Activated T-cell treated with anti-CD3 and anti-CD28 coated beads for 1 hour (primary cell): ENCODE measurements at places on chromosomes 11 and 22.

GRCh38 chr22:45428391-45429385 is 15.2 kb downstream of the RIBC2 start:
- DNase-seq: no peak

DNA sequence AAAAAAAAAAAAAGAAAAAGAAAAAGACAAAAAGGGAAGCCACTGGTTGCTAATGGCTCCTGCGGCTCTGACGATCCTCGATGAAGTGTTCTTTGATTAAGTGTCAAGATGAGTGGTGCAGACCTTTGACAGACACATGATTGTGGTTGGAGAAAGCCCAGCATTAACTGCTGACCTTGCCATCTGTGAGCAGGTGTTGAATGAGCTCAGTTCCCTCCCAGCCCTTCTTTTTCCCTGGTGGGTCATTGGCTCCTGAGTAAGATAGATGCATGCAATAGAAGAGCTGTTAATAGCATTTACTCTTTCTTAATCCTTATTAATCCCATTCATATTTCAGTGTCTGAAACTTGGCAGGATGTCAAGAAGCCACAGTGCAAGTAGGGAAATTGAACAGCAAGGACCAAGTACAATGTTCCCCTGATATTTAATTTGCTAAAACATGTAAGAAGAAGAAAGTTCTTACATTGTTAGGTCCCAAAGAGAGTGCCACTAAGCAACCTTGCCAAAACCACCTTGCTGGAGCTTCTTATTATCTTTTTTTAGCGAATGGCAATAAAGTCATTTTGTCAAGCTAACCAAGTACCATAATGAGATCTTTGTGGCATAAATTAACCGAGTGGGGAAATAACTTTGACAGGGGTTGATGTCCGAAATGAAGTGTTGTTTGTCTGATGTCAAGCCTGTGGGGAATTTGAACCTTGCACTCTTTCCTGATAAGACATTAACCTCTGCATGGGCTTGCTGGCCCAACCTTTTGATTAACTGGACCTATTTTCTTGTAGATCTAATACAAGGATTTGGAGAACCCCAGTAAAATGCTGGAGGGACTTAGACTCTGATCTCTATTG is 113.7 kb downstream of the PTPRJ start:
- no peak for DNase-seq

DNA sequence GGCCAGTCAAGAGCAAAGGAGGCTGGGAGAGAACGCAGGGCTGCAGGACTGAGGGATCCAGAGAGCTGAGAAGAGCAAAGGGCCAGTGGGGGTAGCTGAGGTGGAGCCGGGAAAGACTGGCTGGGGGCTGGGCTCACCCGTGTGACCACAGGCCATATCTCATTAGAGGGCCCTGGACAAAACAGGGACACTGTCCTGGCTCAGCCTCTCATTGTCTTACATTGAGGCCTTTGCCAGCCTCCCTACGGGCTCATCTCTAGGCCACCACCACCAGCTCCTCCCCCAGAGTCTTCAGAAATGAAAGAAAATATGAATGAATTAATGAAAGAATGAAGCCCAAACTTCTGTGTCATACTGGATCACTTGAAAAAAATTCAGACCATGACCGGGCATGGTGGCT is 9.2 kb downstream of the RAB36 start:
- DNase-seq: no peak

DNA sequence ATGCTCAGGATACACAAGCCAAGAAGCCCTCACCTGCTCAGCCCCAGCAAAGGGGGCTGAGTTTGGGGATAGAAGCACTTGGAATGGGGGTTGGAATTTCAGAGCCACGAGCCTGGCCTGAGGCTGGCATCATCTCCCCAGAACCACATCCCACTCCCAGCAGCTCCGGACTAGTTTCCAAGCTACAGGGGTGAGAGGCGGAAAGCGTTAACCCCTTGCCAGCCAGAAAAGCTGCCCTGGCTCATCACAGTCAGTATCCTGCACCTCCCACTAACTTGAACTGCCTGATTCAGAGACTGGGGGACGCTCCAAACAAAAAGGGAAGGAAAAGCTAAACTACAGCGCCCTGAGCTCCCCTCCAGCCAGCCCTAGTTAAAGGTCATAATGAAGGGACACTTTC is 19.0 kb upstream of the CHST1 start:
- DNase-seq: no peak

GRCh38 chr22:44622147-44622427 is 79.9 kb upstream of the PRR5 start:
- DNase-seq: no peak

DNA sequence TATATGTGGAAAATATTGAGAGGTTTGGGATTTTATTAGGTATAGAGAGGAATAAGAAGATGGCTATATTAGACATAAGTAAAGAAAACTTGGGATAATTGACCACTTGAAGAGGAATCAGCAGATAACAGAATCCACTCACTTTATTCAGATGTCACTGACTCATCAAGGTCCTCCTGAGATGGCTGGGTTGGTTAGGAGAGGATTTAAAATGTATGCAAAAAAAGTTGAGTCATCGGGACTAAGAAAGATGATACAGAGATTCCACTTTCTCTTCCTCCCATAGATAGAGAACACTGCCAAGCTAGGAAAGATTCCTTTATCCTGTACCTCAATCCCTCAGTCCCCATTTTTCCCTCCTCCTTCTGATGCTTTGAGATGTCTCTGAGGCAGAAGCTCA is at the start of gene OR6A2:
TSS of gene OR6A2 (minus strand) at position 288 of the 400 bp plus-strand sequence. CDS start 3,981 bp downstream, outside the sequence.
- DNase-seq: no peak

DNA sequence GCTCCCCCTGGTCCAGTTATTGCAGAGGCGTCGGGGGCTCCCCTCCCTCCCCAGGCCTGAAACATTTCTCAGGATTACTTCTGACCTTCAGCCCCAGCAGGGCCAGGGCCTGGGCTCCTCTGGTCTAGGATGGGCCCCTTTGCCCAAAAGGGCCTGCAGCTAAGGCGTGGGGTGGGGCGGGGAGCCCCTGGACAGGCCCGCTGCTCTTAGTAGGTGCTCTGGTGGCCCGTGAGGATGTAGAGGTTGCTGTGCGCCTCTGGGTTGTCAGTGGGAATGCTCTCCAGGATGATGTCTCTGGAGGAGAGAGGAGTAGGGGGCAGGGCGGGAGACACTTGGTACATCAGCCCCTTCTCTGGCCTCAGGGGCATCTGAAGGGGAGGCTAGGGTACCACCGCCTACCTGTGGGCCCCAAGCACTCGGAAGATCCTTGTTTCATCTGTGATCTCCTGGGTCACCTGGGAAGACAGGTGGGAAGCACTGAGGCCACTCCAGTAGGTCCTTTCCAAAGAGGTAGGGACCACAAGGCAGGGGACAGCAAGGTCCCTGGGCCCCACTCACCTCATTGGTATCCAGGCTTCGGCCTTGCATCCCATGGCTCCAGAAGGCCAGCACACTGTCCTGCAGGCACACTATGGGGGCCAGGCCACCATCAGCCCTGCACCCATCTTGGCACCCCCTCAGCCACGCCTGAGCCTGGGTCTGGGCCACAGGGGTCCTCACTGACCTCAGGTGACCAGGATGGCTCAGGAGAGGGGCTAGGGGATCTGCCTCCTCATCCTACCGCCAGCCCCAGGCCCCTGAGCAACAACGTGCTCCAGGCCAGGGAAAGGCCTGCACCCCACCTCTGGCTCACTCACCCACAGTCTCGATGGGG is 11.2 kb upstream of the SF1 start:
- DNase-seq: no peak

DNA sequence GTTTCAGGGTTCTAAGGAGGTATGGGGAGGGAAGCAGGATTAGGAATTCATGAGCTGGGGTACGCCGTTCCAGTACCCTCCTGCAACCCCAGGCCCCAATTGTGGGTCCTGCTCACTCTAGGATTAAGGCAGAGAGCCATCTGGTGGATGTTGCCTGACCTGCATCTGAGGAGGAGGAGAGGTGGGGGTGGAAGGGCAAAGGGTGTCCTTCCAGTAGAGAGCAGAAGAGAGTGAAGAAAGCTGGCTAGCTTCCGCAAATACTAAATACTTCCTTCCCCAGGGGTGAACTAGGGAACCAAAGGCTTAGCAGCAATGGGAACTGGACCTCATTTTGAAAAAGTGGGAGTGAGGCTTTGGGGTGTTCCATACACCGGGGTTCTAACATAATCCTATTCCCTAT is 10.6 kb downstream of the LRRC51 start:
- DNase-seq: peak; percentile 63

GRCh38 chr11:61026121-61027031 is 54.9 kb downstream of the CD6 start:
- no peak for DNase-seq

- no peak for DNase-seq
Observed at GRCh38 chr11:45217991-45218390, 68.2 kb downstream of the SYT13 start.

GRCh38 chr11:65040520-65040846 is 527 bp upstream of the SAC3D1 start:
- DNase-seq: no peak

- DNase-seq: no peak
Observed at GRCh38 chr22:46078241-46079092, 71.9 kb upstream of the PPARA start.

- DNase-seq: no peak
Observed at GRCh38 chr11:21088930-21089329, 419.5 kb downstream of the NELL1 start.

DNA sequence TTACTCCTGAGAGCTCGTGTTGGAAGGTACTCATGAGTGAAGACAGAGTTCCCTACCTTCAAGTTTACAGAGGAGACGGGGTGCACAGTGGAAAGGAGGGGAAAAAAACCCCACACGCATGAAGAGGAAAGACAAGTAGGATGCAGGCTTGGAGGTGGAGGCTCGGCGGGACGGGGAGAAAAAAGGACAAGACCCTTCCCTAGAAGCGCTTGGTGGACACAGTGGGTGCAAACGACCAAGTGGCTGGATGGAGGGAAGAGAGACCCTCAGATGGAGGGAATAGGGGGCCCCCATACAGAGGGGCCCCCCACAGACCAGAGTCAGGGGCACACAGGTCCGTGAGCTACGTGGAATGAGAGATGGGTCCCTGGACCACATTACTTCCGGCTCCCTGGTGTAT is 380.1 kb downstream of the SHANK2 start:
- DNase-seq: no peak

GRCh38 chr11:27497911-27498310 is 8.7 kb downstream of the LIN7C start:
- no peak for DNase-seq

GRCh38 chr22:43216738-43217137 is 29.8 kb upstream of the TTLL12 start:
- DNase-seq: no peak

GRCh38 chr22:46592390-46592872 is 27.8 kb upstream of the GRAMD4 start:
- no peak for DNase-seq

DNA sequence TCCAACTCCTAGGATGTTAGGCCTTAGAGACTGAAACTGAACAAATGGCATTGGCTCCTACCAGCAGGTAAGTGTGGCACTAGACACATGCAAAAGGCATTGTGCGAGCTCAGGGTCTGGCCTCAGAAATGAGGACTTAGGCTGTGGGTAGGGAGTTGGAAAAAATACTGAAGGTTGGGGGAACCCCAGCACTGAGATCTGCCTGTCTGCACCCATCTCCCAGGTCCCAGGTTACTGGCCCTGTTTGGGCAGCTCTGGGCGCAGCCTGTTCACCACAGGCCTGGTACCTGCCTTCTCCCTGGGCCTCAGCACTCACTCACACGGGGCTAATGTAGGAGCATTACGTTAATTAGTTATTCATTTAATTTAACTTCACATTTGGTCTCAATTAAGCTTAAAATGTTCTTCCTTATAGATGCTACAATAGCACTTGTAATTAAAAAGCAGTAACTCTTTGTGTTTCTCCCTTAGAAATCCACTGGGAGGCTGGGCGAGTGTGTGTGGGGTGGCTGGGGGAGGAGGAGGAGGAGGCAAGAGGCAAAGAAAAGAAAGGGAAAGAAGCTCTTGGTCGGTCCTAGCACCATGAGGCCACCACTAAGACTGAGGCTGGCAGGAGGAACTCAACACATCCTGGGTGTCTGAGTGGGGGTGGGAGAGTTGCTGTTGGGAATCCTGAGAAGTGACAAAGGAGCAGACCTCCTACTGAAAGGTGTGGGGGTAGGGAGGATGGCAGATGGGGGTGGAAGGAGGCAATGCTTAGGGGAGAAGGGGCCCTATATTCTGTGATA is 19.4 kb downstream of the TMEM218 start:
- no peak for DNase-seq
